EH (cell line): ENCODE measurements at places on chromosomes 13 and 19.

DNA sequence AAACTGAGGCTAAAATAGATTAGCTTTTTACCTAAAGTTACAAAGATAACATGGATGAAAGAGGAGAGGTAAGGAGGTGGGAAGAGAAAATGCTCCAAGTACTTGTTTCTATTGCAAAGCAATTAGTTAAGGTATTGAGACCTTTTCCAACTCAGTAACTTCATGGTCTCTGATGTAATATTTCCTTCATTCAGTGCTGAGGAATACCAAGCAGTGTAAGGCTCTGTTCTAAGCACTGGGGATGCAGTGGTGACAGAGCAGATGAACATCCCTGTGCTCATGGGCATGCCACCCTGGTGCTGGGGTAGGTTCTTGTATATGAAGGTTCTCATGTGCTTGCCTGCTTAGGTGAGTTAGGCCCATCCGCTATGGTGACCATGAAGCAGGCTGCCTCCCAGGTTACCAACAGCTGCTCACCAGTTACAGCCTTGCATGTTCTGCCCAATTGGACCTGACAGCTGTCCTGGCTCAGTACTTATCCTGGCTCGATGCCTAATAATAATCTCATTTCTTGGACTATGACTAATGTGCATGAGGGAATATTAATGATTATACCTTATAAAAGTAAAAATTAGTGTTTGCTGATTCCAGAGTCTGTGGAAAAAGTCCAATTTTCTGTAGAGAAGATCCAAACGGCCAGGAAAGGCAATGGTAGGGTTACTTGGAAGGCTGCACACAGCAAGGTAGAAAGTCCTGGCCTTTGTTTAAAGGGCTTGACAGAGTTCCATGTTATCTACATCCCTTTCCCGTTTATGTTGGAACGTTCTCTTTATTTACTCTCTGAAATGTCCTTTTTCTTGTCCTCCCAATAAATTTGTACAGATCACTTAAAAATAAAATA, 48.3 kb downstream of the LATS2 start:
- no peak for DNase-seq

DNA sequence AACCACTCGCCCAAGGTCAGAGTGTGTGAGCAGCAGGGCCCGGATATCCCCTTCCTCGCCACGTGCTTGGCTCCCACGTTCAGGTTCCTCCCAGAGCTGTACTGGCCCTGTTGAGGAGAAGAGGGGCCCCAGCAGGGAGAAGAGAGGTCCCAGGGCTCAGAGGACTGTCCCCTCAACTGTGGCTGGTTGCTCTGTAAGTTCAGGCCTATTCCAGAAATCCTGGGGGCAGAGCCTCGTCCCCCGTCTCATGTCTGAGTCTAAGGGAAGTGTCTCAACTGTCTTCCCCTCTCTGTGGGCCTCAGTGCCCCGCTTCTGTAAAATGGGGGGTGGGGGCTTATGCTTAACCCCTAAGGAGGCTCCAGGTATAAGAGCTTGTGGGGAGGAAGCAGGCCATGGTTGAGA, 3.9 kb downstream of the PPP5C start:
- no peak for DNase-seq

DNA sequence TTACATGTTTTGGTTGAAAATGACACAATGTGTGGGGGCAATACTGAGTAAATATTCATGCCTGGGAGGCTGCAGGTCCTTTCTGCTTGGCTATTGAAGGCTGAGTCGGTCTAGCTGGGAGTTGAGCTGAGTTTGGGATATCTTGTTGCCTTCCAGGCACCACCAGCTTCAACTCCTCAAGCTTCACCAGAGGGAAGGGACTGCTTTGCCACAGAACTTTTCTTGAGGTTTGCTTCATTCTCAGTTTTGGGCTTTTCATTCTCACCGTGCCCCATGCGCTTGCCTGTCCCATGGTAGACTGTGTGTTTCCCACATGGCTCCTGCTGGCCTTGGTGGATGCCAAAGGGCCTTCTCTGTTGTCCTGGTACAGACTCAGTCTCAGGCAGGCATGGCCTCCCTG, 198.2 kb upstream of the SOX1 start:
- DNase-seq: no peak

DNA sequence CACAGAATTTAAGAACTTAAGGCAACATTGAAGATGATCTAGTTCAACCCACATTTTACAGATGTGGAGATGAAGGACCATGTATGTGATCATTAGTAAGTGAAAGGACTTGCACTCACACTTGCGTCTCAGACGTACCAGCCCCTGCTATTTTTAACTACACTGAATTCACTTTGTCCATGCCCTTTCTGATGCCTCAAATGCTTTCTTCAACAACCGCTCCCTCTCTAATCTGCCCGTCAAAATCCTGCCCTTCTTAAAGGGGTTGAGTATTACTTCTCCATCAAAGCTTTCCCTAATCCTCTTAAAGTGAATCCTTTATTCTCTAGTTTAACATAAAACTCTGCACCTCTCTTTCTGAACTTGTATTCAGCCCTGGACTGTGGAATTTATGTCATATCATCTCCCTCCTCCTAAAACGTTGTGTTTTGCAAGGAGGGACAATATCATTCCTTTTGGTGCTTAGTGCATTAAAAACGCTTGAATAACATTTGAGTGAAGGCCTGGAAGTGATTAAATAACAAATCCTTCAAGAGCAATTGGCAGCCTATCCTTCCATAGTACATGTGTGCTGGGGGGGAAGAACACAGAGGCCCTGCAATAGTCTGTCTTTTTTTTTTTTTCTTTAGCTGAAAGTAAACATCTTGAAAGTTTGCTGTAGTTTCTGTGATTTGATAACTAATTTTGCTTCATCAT, 493.3 kb downstream of the LMO7 start:
- no peak for DNase-seq

DNA sequence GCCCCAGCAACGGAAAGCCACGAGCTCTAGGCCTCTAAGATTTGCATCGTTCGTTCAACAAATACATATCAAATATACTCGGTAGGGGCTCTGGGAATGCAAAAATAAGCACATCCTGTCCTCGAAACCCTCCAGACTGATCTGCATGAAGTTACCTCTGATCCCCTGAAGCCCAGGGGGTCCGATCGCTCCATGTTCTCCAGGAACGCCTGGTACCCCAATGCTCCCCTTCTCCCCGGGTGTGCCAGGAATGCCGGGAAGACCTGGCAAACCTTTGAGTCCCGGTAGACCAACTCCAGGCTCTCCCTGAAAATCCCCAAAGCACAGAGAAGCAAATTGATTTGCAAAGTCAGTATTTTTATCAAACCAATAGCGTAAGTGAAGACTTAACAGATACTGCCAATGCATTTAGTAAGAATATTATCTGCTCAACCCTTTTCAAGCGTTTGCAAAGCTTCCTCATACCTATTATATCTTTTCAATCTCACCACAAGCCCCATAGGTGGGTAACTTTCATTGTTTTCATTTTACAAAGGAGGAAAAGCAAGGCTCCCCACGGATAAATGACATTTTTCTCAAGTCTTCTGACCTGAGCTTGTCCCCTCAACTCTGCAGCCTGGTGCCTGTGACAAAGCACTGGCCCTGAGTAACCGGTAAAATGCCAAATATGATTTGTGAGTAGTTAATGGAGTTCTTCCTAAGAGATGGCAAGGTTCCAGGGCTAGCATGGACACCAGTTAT, 127.7 kb downstream of the COL4A1 start:
- no peak for DNase-seq

DNA sequence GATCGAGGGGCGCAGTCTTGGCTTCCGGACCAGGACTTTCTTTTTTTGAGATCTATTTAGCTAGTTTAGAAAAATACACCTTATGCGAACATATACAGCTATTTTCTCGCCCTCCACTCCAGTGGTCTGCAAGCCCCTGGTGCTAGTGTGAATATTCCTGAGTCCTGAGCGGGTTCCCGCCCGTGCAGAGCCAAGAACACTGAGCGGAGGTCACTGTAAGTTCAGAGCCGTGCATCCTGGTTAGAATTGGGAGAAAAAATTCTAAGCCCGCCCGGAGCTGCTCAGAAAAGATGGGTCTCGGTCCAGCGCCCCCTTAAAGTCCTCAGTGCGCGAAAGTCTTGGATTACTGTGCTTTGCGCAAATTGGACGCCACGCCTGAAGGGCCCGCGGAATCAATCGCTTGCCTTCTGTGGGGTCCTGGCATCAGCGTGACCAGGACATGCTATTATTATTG, 117.7 kb downstream of the KCNRG start:
- no peak for DNase-seq

DNA sequence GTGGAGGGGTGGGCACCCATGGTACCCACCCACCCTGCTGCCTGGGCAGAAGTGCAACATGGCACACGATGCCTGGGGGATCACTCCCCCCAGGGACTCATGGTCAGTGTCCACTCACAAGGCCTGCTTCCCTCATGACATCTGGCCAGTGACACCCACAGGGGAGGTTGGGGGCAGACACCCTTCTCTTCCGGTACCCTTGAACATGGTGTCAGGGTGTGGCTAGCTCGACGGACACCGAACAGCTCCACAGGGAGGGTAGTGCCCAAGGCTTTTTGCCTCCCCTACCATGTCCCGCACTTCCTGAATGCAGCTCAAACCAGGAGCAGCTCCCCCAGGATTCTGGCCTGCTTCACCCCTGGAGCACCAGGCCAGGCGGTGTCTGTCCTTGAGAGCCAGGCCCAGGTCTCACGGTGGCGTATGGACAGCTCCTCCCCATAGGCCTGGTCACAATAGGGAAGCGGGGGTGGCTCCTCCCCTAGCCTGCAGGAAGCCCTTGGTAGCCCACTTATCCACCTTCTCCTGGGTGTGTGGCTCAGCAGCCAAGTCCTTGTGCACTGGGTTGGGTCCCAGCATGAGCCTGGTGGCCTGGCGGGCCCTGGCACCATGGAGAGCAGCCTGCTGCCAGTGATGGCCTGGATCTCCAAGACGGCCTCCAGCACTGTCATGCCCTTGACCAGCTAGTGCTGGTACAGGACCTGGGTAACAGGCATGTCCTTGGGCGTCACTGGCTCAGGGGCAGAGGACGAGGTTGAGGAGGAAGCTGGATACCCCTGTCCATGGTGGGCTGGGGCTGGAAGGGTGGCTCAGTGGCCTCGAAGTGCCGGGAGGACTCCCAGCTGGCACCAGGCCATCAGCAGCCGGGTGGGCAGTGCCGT, 7.8 kb downstream of the ACP4 start:
- no peak for DNase-seq

DNA sequence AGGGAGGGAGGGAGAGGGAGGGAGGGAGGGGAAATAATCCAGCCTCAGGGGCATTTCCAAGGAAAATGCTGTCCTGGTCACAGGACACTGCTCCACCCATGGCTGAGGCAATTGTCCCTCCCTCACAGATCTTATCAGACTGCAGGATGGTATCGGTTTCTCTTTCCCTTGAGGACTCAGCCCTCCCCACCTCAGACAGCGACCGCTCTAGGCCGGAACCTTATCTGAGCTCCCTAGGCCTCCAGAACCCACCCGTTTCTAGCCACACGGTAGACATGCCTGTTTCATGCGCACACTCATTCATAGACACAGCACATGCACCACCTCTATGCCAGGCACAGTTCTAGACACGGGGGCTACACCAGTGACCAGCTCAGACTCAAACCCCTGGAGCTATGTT, 10.0 kb upstream of the IZUMO2 start:
- no peak for DNase-seq

- DNase-seq: peak; percentile 34
These were observed 639 bp downstream of the LENG1 start for GRCh38 chr19:54158812-54159351.

DNA sequence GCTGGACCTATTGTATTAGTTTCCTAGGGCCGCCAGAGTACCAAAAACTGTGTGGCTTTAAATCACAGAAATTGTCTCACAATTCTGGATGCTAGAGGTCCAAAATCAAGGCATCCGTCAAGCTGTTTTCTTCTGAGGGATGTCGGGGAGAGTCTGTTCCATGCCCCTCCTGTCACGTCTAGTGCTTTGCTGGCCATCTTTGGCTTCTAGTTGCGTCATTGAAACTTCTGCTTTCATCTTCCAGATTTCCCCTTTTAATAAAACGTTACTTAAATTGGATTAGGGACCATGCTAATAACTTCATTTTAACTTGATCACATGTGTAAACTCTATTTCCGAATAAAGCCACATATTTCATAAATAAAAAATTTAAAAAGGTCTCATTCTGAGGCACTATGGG, 47.5 kb downstream of the TRPM4 start:
- no peak for DNase-seq

DNA sequence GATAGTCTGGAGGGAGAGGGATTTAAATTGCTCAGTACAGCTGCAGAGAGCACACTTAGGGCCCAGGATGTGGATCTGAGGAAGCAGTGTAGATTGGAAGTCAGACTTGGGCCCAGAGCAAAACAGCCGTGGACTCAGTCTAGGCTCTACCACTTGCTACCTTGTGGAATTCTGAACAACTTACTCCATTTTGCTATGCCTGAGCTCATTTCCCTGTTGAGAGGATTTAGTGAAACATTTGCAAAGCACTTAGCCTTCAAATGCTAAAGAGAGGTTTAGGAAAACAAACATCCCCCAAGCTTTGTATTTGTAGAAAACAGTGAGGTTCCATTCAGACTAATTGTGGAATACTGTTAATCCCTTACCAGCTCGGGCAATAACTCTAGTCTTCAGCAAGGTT, 453.4 kb upstream of the ZNF507 start:
- DNase-seq: no peak

DNA sequence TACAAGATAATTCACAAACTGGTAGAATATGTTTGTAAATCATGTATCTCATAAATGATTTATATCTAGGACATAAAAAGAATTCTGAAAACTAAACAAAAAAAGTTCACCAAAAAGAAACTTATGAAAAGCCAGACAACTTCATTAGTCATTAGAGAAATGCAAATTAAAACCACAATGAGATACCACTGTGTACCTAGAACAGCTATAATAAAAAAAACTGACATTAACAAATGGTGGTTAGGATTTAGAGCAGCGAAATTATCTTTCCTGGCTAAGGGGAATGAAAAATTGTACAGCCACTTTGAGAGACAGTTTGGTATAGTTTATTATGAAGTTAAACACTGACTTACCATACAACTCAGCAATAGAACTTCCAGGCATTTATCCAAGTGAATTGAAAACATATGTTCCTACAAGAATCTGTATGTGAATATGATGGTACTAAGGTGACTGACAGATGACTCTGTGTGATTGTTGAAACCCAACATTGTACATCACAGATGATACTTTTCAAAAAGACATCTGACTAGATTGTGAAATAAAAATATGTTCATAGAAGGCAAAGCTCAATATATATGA, 41.8 kb downstream of the UGGT2 start:
- peak; percentile 45 for DNase-seq

GRCh38 chr19:46766569-46767317, 20.5 kb upstream of the STRN4 start:
- peak; percentile 49 for DNase-seq
